CD4-positive, alpha-beta T cell treated with Interleukin-6 at 100 ng/mL for 8 hours (primary cell): ENCODE measurements at places on chromosomes 5 and 9.

DNA sequence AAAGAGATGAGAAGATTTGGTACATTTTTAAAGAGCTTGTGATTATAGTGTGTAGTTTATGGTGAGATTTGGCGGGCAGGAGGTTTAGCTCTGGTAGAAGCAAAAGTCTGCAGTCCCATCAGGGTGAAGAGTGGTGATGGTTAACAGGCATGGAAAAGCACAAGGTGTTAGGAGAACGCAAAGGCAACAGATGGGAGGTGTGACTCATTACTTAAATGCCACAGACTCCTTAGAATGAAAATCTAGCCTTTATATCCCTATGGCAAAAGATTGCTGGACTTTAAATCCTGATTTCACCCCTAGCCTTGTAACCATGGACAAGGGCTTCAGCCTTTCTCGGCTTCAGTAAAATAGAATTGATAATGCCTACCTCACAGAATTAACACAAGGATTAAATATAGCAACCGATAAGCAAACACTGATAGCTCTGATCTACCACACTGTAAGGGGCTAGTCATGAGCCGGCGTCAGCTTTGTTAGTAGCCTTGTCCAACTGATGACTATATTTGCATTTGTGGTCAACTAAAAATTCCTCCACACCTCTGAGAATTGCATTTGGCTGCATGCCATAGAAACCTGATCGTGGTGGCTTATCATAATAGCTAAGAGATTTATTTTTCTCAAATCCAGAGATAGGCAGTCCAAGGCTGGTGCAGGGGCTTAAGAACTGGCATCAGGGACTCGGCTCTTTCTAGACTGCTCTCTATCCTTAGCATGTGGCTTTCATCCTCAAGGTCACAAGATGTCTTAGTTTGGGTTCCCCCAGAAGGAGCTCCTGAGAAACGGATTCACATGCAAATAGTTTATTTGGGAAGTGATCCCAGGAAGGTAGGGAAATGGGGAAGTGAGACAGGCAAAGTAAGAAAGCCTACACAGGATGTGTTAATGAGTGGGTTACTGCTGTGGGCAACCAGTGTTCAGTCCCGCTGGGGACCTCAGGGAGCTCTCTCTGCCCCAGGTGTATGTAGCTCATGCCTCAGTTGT lies 19.6 kb downstream of the MFAP3 start:
- no peak for DNase-seq

- no peak for DNase-seq
Observed at GRCh38 chr5:139212486-139212885, 14.3 kb upstream of the SIL1 start.

DNA sequence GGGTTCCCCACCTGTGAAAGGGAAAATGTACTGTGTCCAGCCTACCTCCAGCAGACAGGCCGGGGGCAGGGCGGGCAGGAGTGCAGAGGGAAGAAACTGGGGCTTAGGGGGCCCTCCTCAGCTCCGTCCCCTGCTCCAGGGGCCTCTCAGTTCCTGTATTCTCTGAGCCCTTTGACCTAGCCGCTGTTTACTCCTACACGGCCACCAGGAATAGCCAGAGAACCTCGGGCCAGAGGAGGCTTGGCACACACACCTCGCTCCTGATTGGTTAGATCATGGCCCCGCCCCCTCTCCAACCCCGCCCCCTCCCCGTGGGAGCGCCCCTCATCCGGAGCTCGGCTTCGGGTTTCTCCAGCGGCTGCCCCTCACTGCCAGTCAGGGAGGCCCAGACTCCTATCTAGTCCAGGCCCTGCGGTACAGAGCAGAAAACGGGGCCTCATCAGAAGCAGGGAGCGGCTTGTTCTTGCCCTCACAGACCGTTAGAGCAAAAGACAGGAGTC lies 2.2 kb downstream of the ST6GALNAC6 start:
- no peak for DNase-seq

DNA sequence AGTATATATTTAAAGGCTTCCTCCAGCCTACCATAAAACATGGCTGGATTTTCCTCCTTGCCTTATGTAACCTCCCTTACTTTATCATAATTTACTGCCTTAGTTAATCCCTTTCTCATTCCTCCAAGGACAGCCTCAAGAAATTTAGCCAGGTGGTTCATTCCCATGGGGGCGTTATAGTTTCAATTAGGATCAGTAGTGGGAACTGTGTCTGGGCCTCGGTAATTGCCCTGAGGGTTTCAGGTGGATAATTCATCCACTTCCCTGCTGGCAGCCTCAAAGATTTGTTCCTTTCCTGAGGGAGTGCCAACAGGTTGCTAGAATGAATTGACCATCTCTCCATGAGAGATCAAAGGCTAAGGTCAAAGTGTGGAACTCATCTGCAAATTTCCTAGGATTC lies 4.3 kb upstream of the GM2A start:
- DNase-seq, result no peak
